ENCODE measurements at places on chromosomes 5 and 9. TPM values are rescaled to one million over a fixed set of nuclear protein-coding genes. Genes with fewer than 3 reads are reported as not detected.

Gene PTPN3
- not detected for polyA plus RNA-seq

DNA sequence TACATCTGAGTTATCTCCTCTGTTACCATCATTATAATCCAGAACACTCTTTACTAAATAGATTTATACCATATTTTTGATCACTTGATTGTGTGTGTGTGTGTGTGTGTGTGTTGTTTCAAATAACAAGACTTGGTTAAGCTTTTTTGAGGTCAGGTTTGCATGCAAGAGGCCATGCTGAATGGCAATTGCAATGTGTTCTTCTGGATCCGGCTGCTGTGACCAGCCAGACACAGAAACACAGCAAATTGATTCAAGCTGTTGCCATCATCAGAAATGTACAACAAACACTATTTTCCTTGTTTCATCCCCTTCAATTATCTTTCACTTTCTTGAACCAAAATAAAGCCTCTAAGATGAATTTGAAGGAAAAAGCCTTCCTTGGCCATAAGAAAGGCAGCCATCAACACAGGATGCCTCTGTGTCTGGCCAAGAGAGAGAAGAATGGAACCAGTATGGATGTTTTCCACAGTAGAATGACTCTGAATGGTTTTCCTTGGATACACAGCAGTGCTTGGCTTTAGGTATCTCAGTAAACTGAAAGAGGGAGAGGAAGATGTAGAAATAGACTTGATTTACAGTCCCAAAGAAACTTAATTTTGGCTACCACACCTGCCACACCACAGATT is 53.9 kb downstream of the DPYSL3 start:
- no peak for DNase-seq

- DNase-seq = no peak
Measured at GRCh38 chr9:105051897-105052296, 123.9 kb upstream of the ABCA1 start.

DNA sequence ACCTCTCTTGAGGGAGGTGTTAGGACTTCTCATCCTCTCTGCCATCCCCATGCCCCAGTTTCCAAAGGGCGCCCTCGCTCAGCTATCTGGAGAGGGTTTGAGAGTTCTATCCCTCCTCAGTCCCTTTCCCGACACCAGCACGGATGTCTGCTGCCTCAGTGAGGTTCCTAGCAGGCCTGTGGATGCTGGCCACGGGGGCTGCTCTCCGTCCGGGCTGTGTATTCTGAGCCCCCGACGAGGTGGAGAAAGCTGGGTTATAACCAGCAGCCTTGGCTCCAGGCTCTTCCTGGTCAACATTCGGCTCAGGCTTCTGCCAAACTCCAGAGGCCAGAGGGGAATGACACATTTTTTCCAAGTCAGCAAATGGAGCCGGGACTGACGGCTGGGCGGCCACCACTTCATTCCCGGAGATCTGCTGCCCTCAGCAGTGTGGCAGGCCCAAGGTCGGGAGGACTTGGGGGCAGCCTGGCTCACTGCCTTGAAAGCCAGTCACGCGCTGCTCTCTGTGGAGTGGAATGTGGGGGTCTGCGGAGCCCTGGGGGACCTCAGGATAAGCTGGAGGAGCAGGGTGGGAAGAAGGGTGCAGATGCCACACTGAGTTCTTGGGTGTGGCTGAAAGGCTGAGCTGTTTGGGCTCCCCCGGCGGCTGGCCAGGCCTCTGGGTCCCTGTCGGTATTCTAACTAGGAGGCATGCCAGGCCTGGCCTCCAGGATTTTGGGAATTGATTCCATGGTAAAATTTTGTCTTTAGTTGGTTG is 27.4 kb downstream of the PTPA start:
- DNase-seq = no peak

DNA sequence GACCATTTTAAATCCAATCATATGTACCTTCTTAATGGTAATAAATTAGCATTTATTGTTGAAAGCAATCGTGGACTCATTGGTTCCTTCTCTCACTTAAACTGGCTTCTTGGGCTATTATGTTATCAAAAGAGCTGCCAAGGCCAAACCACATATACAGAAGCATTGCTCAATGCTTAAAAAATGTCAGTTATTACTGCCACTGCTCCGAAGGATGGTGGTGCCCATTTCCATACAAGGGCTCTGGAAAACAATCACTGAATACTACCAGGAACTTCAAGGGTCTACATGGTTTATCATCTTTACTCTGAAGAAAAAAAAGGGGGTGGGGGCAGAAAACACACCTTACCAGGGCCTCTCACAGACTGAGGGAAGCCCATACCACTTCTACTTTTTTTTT is 104.3 kb downstream of the GNAQ start:
- DNase-seq = no peak

DNA sequence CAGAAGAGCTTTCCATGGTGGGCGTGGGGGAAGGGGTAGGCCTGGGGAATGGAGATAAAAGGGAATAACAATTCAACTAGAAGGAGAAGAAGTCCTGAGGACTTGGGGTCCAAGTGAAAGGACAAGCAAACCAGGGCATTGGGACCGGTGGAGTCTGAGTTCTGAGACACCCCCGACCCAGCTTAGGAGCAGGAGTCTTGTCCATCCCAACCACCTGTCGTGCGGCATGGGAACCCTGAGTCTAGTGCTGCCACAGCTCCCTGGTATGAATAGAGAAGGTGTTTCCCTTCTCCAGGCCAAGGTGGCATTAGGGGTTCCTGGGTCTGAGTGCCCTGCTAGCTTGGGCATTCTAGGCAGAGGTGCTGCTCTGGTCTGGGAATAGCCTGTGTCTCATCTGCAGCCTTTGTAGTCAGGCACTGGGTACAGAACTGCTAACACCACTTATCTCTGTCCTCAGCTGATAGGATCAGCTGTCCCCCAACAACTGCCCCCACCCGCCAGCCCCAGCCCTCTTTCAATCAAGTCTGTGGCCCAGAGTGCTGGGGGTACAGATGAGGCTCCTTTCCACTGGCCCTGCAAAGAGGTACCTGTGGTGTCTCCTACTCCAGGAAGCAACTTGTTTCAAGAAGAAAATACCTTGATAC is 9.9 kb downstream of the HNRNPAB start:
- no peak for DNase-seq

DNA sequence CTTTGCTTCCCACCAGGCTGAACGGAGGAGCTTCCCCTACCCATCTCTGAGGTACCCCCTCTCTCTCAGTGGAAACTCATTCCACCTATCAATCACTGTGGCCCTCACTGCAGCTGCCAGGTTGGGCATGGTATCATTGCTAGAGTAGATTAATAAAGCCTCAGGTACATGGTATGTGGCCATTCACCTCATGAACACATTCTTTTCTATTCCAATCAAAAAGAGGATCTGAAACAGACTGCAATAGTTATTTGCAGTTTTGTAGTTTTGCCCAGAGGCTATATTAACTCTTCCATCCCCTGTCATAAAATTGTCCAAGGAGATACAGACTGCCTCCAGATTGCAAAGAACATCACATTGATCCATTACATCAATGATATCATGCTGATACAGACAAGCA is 85.8 kb upstream of the MVB12B start:
- no peak for DNase-seq

DNA sequence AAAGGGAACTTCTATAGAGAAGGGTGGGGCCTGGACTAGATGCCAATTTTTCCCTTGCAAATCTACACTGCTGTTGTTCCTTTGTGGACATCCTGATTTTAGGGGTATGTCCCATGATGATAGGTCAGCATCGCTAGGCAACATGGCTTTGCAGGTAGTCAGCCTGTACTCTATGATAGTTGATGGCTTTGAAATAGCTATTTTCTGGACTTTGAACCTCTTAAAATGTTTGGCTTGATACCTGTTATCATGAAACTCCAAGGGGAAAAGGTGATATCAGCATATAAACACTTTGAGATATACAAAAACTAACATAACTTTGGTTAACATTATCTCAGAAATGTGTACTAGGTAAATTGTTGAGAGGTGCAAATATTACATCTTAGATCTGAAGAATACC is 533.2 kb downstream of the CTNND2 start:
- DNase-seq = no peak

Gene WNK2
- not detected for polyA plus RNA-seq

DNA sequence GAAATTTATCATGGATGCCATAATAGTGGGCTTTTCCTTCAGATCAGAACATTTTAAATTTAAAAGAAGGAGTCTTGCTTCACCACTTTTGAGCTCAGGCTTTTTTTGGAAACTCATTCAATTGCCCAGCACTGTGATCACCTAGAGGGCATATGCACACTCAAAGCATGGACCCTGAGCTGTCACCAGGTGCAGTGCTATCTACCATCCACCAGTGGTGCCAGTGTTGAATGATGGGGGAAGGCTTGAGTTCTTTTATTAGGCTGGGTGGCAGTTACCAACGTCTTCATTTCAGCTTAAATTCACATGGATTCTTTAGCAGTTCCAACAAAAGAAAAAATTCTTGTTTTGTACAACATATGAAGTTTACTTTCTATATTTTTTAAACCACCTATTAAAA is 164.1 kb downstream of the CFAP90 start:
- DNase-seq = no peak
